ENCODE measurements at places on chromosomes 4 and X. TPM values are rescaled to one million over a fixed set of nuclear protein-coding genes. Genes with fewer than 3 reads are reported as not detected.

CFAP47 gene
- not detected for total RNA-seq

KCNE5 gene
- not detected for total RNA-seq

PPP1R2C gene
- total RNA-seq = not detected

SPIN2A gene
- 1.4 TPM for total RNA-seq
